ENCODE measurements at places on chromosomes 1 and 21.
A peak's percentile ranks its signal among the peaks of the same experiment; 100 is the strongest.

GRCh38 chr1:39907528-39908453 is 6.1 kb upstream of the MYCL start:
- no peak for DNase-seq

GRCh38 chr21:45326169-45326851 is 38.6 kb upstream of the POFUT2 start:
- DNase-seq = no peak

- no peak for DNase-seq
Observed at GRCh38 chr21:42614811-42615351, 38.5 kb upstream of the PDE9A start.

DNA sequence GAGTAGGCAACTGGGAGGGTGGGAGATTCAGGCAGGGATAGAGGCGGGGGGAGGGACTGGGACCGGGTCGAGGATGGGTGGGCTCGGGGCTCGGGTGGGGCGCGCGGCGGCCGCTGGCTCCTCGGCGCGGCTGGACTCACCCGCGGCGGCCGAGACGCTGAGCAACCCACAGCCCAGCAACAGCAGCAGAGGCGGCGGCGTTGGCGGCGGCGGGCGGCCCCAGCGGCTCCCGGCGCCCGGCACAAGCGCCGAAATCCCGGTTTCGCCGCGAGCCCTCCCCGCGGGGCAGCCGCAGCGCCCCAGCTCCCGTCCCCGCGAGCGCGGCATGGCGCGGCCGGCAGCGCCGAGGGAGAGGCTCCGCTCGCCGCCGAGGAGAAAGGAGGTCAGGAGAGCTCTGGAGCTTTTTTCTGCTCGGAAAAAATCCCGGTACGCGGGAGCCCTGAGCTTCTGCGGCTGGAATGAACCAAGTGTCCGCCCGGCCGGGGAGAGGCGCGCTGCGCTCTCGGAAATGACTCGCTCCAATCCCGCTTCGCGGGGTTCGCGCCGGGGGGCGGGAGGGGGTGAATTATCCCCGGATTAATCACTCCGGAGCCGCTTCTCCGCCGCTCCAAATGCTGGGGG is at the start of gene CSMD2:
TSS of gene CSMD2 (minus strand) at position 460 of the 621 bp plus-strand sequence. CDS start at position 327, 133 bp downstream.
- DNase-seq = peak; percentile 3

DNA sequence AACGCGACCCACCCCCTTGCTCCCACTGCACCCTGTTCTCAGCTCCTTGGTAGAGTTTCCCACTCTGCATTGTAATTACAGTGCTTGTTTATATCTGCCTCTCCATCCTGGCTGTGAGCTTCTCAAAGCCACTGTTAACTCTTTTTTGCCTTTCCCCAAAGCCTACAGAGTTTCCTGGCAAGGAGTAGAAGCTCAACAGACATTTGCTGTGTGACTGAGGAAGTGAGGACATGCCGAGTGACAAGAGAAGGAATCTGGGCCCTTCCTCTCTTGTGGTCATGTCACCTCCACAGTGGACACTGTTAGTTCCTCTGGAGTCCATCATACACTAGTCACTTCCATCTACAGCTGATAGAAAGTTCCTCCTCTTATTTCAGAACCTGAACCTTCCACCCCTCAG is 6.1 kb upstream of the IGSF8 start:
- DNase-seq = no peak

GRCh38 chr1:19205845-19206244 is 4.2 kb downstream of the UBR4 start:
- DNase-seq = no peak

DNA sequence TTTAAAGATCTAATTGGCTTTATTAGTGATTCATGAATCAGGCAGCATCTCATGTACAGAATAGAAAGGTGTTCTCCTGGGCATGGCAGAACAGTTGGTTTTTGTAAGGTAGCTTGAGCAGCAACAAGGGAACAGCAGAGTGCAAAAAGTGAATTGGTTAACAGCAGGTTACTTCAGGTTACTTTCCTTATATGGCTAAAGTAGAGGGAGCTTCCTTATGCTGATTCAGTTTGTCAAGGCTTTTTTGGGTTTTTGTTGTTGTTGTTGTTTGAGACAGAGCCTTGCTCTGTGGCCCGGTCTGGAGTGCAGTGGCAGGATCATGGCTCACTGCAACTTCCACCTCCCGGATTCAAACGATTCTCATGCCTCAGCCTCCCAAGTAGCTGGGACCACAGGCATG is 132.8 kb downstream of the CDC7 start:
- DNase-seq = no peak

DNA sequence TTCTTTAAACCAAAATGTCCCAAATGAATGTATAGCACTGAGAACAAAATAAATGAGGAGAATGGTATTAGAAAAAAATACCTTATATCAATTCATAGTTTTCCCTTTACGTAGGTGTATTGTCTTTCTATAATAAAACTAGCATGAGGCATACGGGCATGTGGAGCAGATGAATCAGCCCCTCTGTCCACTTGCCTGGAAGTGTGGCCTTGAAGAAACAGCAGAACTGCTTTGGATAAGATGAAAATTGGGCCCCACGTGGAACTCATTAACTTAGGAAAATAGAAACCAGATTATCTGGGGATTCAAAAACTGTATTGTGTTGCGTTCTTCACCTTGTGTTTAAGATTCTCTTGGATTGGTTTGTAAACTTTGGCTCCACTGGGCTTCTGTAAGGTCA is 356.8 kb upstream of the B3GALT2 start:
- DNase-seq = peak; percentile 47

GRCh38 chr1:189673217-189673616 is 804.4 kb downstream of the BRINP3 start:
- no peak for DNase-seq

GRCh38 chr1:244705261-244706234 is 52.6 kb downstream of the DESI2 start:
- no peak for DNase-seq

- DNase-seq = no peak
Observed at GRCh38 chr1:207081088-207081487, 7.6 kb upstream of the C4BPB start.

DNA sequence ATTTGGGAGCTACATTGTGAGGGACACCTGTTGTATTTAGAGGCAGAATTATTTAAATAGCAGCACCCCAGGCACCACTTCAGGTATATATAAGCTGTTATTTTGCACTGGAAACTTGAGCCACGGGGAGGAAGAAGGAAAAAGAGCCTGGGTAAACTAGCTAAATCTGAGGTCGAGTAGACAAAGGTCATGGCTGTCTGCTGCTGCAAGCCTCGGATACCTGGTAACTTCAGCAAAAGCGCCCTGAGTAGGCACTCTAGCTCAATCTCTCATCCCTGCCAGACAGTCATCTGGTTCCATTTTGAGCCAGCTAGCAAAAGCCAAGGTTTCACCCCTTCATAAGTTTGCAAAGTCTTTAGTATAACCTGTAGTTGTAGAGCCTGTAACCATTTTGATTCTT is 101.9 kb upstream of the ZNF644 start:
- DNase-seq = no peak

DNA sequence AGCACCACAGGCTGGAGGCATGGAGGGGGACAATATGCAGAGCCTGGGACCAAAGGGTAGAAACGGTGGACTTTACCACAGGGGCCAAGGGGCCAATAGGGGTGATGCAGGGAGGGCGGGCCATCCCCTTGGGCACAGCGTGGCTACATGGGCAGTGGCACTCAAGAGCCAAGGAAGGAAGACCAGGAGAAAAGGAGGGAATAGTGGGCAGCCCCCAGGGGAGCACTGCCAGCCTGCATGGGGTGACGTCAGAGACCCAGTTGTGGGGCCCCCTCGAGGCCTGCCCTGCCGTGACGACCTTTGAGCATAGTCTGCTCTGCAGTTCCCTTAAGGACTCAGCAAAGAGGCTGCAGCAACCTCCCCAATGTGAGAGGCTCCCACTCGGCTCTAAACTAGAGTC is 95.5 kb upstream of the TMPRSS2 start:
- no peak for DNase-seq

GRCh38 chr1:181192316-181192715 is 103.8 kb downstream of the IER5 start:
- no peak for DNase-seq

GRCh38 chr1:19725606-19726005 is 60.9 kb downstream of the HTR6 start:
- no peak for DNase-seq

GRCh38 chr1:61241973-61242381 is 159.6 kb downstream of the NFIA start:
- no peak for DNase-seq
